ENCODE measurements at places on chromosomes 3 and 15.

- no peak for DNase-seq
These were observed 6.4 kb upstream of the ERICH6 start for GRCh38 chr3:150710097-150710496.

GRCh38 chr3:178194539-178194938, 341.7 kb upstream of the KCNMB2 start:
- no peak for DNase-seq

- DNase-seq = no peak
These were observed 36.3 kb upstream of the RAB6B start for GRCh38 chr3:133932009-133932408.

DNA sequence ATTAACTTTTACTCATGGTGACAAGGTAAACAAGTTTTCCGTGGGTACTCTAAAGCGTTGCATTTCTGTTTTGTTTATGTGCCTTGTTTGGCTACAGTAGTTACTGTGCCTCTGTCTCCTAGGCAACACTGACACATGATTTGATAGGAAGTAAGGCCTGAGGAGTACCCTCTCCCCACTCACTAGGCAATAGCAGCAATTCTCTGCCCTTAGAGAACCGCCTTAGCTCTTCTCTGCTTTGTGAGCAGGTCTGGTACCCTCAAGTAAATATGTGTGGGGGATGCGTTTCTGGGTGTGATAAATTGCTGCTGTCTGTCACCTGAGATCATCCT, at the start of gene IL5RA:
Gene IL5RA, minus strand, starts transcription at position 76 of the 332 bp plus-strand sequence. CDS start 5,390 bp downstream, outside the sequence.
- no peak for DNase-seq

DNA sequence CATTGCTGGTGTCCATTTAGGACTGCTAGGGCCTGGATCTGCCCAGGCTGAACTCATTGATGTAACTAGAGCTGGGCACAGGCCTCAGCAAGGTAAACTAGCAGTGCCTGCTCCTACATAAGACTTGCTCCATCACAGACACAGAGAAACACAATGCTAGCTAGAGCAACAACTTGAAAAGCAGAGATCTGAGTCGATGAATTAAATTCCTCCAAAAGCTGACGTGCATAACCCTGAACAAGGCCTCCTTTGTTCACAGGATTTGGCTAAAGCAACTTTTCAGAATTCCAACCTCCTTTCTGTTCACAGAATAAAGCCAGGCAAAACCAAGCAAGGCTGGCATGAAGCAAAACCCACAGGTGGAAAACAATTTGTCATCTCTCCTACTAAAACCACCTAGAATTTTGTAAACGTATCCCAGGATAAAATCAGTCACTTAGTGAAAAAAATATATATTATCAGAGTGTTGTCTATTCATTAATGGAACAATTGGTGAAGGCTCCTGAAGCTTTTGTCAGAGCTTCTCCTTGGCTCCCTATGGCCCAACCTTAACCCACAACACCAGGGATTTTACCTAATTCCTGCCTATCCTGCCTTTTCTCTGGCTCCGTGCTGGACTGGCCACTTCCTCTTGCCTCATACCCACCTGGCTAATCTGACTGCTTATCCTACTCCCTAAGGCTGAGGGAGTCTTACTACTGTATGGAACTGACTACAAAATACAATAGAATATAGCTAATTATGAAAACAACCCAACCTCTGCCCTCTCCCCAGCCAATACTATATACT, 39.9 kb downstream of the PLCH1 start:
- no peak for DNase-seq

Measured in SK-N-MC (cell line).